CD4-positive, alpha-beta T cell treated with Interleukin-2 at 100 ng/mL for 4 hours (primary cell): ENCODE measurements at places on chromosomes 2 and 18.

DNA sequence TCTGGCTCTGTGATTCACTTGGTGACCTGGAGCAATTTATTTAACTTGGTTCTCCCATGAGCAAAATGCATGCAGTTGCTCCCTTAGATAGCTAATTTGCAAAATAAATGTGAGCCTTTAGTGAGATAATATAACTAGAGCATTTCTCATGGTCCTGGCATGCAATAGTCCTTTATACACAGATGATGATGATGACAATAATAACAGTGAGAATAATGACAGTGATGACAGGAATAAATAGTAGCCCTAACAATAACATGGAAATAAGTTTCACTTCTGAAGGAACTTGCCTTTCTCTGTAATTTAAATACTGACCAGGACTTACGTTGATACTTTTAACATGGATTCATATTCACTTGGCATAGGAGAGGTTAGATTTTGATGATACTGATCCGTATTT, 49.2 kb downstream of the LPIN1 start:
- DNase-seq: no peak

DNA sequence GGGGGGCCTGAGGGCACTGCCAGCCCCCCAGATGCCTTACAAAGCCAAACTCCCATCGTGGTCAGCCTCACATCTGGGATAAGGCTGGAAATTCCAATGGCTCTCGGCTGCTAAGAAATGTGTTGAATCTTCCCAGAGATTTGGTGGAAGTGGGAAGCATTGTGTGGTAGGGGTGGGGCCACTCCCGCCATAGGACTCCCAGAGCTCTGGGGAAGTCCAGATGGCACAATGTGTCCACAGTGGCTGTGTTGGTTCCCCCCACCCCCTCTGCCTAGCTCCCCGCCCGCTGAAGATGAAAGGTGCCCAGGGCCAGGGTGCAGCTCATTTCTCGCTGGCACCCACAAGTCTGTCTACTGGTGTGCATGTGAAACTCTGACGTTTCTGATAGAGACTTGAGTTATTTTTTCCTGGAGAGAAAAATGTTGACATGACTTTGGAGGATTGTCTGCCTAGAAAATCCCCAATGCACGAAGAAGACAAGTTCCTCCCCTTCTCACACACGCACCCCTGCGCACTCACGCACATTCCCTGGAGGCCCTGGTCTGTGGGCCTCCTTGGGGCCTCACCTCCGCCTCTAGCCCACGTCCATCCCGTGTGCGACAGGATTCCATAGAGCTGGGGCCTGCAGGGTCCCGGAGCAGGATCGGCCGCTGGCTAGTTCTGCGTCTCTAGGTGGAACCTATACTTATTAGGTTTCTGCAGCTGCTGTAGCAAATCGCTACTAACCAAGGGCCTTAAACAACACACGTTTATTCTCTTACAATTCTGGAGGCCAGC, 199.1 kb downstream of the ZFP36L2 start:
- no peak for DNase-seq

- no peak for DNase-seq
Measured at GRCh38 chr2:184346338-184346862, 251.9 kb upstream of the ZNF804A start.

DNA sequence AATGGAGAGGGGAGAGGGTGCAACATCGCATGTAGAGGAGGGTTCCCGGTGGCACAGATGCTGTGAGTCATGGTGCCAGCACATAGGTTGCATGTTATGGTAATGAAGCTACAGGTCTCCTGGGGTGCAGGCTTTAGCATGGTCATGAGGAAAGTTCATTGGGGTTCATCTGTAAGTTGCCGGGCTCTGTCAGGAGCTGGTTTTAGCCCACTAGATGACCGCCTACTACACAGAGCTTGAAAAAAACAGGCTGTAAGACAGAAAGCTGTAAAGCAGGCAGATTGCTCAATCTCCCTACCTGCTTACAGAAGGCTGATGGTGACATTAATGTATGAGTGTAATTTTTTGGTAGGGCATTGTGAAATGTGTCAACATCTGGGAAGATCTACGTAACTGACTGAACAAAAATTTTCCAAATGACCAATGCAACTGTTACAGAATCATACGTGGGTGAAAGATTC, 23.9 kb downstream of the DYSF start:
- DNase-seq: no peak

- DNase-seq: no peak
Measured at GRCh38 chr2:9110893-9111569, 95.6 kb upstream of the ASAP2 start.

- no peak for DNase-seq
Measured at GRCh38 chr18:49279041-49279440, 181.4 kb downstream of the DYM start.

GRCh38 chr2:164793529-164793928, 48.1 kb downstream of the COBLL1 start:
- DNase-seq: no peak

GRCh38 chr18:71807586-71807985, 736.6 kb downstream of the CBLN2 start:
- DNase-seq: no peak

- DNase-seq: no peak
Measured at GRCh38 chr18:55296778-55297177, 291.2 kb downstream of the TCF4 start.

DNA sequence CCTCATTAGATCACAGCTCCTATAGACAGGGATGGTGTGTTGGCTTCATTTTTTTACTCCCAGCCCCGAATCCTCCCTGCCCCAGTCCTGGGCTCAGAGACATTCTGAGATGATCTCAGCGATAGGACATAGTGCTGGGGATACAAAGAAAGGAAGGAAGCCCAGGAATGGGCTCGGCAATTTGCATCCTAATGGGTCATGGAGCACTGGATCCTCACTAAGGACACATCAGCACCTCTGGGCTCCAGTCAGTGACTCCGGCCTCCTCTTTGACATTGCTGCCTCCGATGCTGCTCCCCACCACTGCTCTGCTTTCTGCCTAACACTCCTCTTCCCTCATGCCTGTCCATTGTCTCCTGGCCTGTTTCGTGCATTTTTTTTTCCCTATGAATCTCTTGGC, 489.1 kb downstream of the STK39 start:
- no peak for DNase-seq

DNA sequence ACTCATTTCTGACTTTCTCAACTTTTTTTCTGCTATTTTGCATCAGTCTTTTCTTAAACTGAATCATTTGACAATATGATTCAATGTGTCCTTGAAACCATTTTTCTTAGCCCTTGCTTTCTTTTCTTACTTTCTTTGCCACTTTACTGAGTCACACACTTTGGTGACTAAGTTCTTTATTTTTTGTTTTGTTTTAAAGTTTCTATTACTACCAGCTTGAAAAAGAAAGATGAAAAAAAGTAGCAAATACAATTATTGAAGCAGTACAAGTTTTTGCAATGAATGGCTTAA, 116.5 kb downstream of the DOCK10 start:
- peak; percentile 70 for DNase-seq

- DNase-seq: no peak
Measured at GRCh38 chr2:179655627-179656026, 205.8 kb downstream of the ZNF385B start.

GRCh38 chr18:49090901-49091300, 140.1 kb upstream of the SMAD7 start:
- DNase-seq: no peak

- DNase-seq: peak; percentile 38
Measured at GRCh38 chr2:197707316-197708213, 2.4 kb downstream of the MARS2 start.

GRCh38 chr18:58416704-58417683, 211.9 kb downstream of the ALPK2 start:
- no peak for DNase-seq

- peak; percentile 51 for DNase-seq
Measured at GRCh38 chr2:172253190-172254052, 150.7 kb upstream of the DLX2 start.

- DNase-seq: no peak
Measured at GRCh38 chr18:58532298-58532697, 96.6 kb downstream of the ALPK2 start.

DNA sequence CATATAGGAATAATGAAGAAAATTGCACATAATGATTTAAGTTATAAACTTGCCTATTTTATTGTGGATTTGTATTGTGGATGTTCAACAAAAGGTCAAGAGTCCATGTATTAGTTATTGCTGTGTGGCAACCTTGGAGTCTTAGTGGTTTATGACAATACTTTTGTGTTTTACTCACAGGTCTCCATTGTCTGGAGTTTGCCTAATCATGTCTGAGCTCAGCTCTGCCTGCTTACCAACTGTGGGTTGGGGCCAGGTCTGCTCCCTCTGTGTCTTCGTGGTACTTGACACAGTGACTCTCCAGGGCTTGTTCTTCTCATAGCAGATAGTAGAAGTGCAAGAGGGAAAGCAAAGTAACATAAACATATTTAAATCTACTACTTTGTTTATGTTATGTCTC, 382.5 kb downstream of the CBLN2 start:
- no peak for DNase-seq

- DNase-seq: peak; percentile 1
Measured at GRCh38 chr2:222057347-222058073, 241.3 kb downstream of the PAX3 start.

DNA sequence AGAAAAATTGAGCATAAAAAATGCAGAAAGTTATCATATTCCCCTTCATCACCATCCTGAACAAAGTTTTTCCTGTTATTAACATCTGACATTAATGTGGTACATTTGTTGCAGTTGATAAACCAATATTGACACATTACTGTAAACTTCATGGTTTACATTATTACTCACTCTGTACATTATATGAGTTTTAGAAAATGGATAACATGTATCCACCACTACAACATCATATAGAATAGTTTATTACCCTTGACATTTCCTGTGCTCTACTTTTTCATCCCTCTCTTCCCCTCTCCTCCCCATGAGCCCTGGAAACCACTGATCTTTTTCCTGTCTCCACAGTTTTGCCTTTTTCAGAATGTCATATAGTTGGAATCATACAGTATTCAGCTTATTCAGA, 618.6 kb upstream of the TMEFF2 start:
- DNase-seq: no peak

DNA sequence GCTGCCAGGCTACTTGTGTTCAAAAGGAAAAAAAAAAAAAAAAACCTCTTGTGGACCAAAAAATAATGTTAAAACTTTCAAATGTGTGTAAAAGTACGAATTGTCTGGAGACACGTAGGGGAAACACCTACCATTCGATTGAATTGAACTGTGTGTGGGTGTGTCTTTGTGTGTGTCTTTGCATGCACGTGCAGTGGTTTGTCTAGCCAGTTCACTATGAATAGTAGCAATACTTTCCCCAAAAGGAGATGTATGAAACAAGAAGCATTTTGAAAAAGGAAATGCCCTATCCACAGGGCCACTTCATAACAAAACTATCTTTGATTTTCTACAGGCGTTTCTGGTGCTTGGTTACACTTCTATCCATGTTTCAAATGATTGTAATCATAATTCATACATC, 186.8 kb downstream of the RPRM start:
- no peak for DNase-seq

DNA sequence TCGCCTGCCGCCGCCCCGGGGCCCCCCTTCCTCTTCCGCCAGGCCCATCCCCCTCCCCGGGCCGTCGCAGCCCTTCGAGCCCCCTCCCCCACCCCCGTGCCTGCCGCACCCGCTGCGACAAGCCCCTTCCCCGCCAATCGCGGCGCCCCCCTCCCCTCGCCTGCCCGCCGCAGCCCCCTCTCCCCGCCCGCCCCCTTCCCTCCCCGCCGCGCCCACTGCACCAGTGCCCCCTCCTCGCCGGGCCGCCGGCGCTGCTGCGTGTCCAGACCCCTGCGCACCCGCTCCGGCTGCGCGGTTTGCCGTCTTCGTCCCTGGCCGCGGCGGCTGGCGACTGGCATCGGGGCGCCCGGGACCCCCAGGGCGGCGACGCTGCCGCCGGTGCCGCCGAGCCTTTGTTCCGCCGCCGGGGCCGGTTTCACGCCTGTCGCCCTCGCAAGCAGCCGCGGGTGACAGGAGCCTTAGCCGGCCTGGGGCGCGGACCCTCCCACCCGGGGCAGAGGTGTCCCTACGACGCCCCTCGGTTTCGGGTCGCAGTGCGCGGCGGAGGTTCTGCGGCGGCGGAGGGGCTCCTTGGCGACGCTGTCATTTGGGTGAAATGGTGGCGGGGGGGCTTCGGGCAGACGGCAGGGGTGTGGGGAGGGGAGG, 18.1 kb downstream of the GPC1 start:
- DNase-seq: no peak

- DNase-seq: no peak
Measured at GRCh38 chr2:234450431-234451124, 46.3 kb downstream of the ARL4C start.

DNA sequence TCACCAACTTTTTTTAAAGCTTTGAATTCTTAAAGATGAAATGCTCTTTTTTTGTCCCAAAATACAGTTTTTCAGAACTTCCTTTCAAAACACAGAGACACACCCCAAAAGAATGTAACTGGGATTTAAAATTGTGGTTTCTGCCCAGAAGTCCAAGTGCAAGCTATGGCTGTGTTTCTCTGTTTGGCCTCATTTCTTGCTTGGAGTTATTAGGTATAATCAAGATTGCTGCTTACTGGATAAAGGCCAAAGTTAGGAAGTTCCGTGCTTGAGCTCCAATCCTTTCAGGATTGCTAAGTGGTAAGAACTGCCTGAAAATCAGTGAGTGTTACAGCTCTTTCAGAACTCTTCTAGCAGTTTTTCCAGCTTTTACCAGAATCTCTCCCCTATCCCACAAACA, 16.9 kb downstream of the ZBTB7C start:
- no peak for DNase-seq

- no peak for DNase-seq
Measured at GRCh38 chr2:73503992-73504570, 118.4 kb downstream of the ALMS1 start.

GRCh38 chr2:95799892-95800291, 191.7 kb downstream of the ANKRD36C start:
- DNase-seq: no peak

DNA sequence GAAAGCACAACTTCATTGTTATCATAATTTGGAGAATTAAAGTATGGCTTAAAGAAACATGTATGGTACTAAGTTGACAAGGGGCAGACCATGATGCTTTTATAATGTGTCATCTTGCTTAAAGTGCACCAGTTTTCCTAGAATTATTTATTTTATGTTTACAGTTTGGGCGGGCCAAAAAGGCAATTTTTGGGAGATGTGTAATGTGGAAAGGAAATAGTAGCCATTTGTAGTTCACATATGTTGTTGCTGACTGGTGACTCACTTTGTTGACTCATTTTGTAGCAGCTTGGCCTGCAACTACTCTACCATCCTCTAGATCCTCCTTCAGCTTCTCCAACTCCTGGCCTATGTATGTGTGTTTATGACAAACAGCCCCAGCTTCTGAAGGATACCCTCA, 7.7 kb downstream of the ZSCAN30 start:
- no peak for DNase-seq

GRCh38 chr2:72848436-72849137, 22.8 kb upstream of the EXOC6B start:
- DNase-seq: no peak

DNA sequence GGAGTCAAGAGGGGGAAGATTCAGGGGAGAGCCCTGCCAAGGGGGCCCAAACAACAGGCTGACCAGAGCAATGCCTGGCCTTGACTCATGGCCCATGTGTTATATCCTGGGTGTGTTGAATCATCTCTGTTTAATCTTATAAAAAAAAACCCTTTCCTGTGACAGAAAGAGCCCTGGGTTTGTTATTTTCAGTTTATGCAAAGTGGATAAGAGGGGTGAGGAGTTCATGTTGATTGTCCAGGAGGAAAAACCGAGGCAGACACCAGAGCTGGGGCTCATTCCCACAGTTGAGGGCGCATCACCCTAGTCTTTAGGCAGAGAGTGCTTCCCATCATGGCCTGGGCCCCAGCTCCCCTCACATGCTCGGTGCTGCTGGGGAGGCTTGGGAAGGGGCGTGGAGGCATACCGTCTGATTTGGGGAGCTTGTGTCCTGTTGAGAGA, 30.9 kb upstream of the IL37 start:
- DNase-seq: no peak

GRCh38 chr18:6289843-6290242, 124.9 kb downstream of the L3MBTL4 start:
- DNase-seq: no peak
